ENCODE measurements at places on chromosomes 1 and 21.

- DNase-seq = peak; percentile 41
Measured at GRCh38 chr1:30572192-30572591, 151.2 kb downstream of the MATN1 start.

- DNase-seq = no peak
Measured at GRCh38 chr1:181180407-181181031, 92.0 kb downstream of the IER5 start.

GRCh38 chr1:212666116-212666775 is 33.4 kb downstream of the BATF3 start:
- no peak for DNase-seq

DNA sequence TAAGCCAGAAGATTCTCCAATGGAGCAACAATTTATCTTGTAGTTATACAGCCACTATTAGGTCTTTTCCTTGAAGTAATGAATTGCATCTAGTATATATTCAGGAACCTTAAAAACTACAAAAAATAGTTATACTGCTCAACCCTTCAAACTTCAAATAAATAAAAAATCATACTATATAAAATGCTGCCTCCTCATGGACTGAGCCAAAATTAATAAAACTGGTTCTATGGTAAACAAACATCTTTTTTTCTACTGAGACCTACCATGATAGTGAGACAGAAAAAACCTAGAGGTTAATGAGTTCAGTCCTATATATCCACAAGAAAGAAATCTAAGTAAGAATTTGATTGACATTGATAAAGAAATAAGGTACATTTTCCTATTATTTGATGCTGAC is 67.7 kb downstream of the GPATCH2 start:
- peak; percentile 4 for DNase-seq

DNA sequence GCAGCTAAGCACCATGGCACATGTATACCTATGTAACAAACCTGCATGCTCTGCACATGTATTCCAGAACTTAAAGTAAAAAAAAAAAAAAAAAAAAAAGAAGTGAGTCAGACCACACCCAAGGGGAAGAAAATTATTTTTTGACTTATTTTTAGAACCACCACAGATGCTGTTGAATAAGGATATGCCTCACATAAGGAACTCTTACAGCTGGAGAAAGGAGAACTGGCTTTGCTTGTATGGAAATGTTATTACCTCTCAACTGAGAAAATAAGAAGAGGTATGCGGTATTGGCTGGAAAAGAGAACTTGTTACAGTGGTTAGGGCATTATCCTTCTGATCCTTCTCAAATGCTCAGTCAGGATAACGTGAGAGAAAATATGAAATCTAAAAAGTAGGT is 27.5 kb upstream of the FCER1A start:
- DNase-seq = no peak

DNA sequence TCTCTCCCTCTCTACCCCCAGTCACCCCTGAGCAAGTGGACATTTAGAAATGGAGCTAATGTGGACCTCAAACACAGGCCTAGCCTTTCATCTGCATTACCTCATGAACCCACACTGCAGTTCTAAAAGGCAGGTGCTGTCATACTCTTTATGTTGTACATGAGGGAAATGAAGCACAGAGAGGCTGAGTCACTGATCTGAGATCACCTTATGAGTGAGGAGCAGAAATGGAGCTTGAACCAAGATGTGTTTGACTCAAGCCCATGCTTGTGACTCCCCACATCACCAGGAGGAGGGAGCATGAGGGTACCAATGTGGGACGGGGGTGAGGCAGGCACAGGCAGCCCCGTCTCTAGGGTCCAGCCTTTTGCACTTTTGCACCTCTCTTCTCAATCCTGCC is 702.8 kb downstream of the PTPRU start:
- DNase-seq = peak; percentile 4

GRCh38 chr1:14866911-14867612 is 268.6 kb downstream of the KAZN start:
- DNase-seq = no peak

GRCh38 chr1:167412072-167412471 is 106.3 kb downstream of the CD247 start:
- no peak for DNase-seq

DNA sequence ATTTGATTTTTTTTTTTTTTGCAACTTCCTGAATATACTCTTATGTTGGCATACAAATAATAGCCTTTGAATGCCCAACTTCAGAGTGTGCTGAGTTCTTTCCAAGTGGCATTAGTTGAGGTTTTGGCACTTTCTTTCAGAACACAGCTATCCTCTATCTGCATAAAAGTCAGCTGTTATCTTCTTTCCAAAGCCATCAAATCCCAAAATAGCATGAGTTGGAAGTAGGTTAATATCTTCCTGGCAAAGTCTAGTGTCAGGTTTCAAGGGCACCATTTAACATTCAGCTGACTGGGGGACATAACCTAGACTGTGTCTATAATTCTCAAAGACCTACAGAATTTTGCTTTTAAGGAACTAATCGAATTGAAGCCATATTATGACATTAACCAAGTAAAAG is 223.9 kb downstream of the PLPP3 start:
- no peak for DNase-seq

GRCh38 chr1:119871881-119872280 is 24.4 kb downstream of the ADAM30 start:
- DNase-seq = peak; percentile 65

DNA sequence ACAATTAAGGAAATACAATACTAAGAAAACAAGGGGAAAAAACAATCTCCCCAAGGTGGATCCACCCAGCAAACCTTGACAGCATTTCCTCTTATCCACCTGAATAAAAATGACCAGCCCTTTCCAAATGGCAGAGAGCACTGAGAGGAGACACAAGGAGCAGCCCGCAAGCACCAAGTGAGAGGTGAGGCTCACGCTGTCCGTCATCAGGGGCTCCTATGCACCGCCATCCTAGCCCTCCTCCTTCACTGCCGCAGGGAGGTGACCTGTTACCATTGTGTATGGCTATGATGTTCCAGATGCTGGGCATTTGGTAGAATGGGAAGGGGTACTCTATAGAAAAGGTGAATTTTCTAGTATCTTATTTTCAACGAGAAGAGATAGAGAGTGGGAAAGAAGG is 31.2 kb upstream of the IL20 start:
- no peak for DNase-seq

- DNase-seq = no peak
Measured at GRCh38 chr1:19940486-19941205, 17.2 kb upstream of the PLA2G2E start.

DNA sequence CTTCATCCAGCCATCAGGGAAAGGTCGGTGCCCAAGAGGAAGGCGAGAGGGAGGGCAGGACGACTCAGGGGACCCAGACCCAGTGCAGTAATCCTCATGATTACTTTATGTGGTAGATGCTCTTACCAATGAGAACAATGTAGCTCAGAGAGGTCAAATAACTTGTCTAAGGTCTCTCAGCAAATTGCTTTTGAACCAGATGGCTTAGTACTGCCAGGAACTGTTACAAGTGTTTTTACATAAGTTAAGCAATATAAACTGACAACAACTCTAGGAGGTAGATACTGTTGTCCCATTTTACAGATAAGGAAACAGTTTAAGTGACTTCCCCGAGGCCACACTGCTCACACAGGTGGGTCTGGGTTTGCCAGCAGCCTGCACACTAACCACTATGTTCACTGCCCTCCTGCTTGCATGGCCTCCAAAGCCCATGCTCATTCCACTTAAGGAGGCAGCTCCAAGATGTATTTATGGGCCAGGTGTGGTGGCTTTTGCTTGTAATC is 111.7 kb downstream of the LACTBL1 start:
- no peak for DNase-seq

DNA sequence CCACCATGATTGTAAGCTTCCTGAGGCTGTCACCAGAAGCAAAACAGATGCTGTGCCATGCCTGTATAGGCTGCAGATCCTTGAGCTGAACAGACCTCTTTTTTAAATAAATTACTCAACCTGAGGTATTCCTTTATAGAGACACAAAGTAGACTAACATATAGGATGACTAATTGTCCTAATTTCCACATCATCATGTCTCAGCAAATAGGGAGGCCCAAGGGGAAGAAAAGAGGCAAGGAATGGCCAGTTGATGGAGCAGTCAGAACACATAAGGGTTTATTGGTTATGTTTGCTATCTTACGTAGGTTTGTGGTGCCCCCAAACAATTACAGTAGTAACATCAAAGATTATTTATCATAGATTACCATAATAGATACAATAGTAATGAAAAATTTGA is 126.2 kb downstream of the RASAL2 start:
- DNase-seq = no peak

- DNase-seq = peak; percentile 11
Measured at GRCh38 chr1:147270721-147271120, 28.2 kb downstream of the CHD1L start.

GRCh38 chr1:246226041-246226440 is 281.0 kb downstream of the SMYD3 start:
- DNase-seq = no peak

DNA sequence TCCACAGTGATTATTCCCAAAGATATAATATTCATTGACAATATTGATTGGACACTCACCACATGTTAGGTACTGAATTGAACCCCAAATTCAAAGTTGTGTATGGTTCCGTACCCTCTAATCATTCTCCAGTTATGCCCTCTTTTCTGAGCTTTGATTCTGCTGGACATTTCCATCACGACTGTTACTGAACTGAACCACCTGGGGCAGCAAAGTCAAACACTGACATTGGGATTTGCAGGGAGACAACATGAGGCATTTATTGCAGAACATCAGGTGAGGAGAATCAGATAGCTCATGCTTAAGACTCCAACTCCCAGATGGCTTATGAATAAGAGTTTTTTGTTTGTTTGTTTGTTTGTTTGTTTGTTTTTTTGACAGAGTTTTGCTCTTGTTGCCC is 420.9 kb downstream of the DISC1 start:
- peak; percentile 16 for DNase-seq

GRCh38 chr1:205598841-205599668 is 32.8 kb downstream of the ELK4 start:
- peak; percentile 80 for DNase-seq

- DNase-seq = peak; percentile 56
Measured at GRCh38 chr21:27040738-27041469, 74.0 kb upstream of the ADAMTS5 start.
